Stimulated activated CD4-positive, alpha-beta T cell treated with anti-CD3 and anti-CD28 coated beads, Interleukin-2, amount 100 ng/mL, for 24 hours (primary cell): ENCODE measurements at places on chromosomes 16 and 17.

DNA sequence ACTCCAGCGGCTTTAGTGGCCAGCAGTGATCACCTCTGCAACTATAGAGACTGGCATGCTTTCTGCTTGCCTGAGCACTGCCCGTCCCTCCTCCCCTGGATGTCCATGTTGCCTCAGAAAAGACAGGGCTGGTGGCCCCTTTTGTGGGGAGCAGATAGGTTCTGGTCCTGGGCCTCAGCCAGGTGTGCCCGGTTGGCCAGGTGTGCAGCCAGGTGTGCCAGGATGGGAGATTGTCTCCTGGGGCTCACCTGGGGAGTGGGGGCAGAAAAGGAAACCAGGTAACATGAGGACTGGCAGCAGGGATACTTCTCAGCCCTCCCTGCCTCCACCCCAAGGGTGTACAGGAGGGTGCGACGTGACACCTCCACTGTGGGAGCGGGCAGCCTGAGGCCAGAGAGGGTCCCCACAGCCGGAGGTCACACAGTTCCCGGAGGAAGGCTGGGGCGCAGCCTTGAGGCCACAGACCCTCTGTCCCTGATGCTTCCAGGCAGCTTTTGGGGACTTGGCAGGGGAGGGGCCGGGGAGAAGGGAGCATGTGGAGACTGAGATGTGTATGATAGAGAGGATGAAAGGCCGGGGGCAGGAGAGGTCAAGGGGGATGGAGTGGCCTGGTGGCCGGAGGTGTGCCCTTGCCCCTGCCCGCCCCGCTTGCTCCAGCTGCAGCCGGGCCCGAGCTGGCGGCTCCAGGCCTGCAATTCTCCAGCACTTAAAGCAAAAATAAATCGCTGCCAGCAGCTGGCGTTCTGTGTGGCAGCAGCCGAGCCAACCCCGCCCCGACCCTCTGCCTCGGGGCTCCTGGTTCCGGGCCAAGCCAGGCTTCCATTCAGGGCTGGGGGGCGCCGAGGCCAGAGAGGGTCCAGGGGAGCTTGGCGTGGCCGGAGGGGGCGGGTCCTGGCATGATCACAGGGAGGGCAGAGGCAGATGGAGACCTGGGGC is 6.7 kb downstream of the KCNJ12 start:
- no peak for DNase-seq

DNA sequence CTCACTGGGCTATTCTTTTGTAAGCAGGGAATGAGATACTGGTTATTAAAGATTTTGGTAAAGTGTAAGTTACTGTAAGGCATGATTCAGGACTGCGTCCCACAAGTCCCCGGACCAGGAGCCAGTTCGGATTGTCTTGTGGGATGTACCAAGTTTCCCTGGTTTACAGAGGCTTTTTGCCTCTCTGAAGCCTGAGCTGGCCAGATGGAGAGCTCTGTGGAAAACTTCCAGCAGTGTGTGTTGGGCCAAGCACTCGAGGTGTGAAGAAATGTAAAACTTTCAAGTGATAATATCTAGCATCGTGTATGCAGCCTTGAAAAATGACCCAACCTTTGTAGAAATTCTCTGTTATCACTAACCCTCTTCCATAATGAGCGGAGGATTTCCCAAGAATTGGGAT is 2.4 kb downstream of the EPN2 start:
- no peak for DNase-seq

DNA sequence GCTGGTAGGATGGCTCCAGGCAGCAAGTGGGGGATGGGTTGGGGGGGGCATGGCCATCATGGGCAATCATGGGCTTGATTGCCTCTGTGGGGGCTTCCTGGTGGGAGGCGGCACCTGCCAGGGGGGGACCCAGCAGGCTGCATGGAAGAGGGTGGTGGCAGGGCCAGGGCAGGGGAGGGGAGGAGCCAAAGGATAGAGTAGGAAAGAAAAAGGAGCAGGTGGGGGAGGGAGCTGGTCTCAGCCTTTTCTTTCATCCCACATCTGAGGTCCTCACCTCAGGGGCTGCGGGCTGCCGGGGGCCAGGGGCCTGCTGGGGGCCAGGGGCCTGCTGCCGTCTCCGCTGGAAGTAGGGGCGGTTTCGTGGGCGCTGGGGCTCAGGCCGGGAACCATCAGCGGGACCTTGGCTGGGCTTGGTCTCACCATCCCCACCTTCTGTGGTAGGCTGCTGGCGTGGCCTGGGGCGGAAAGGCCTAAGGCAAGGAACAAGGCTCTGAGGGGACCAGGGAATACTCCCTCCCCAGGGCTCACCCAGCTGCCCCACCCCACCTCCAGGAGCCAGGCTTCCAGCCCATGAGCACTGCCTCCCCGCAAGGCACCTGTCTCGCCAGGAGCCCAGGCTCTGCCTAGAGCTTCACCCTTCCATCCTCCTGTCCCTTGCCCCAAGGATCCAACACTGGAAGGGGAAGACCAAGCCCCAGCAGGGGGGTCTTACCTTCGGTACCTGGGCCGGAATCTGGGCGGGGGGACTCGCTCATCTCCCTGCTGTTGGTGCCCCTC is 5.0 kb downstream of the YBX2 start:
- DNase-seq = no peak

GRCh38 chr16:85622683-85623082 is 9.6 kb downstream of the GSE1 start:
- DNase-seq = no peak

DNA sequence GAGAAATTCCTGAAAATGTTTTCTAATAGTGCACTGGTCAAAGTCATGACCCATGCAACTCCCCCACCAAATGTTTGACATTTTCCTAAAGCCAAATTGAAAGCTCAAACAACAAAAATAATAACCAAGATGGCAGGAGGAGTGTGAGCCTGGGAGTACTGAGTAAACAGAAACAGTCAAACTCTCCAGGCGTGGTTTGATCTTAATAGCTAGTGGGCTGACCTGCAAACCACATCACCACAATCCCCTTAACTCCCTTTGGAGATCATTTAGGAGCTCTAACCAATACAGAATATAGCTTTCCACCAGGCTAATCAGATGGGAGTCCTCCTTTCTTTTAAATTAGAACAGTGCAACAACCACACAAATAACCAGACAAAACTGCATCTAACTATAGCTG is 19.2 kb upstream of the MEIOC start:
- no peak for DNase-seq

DNA sequence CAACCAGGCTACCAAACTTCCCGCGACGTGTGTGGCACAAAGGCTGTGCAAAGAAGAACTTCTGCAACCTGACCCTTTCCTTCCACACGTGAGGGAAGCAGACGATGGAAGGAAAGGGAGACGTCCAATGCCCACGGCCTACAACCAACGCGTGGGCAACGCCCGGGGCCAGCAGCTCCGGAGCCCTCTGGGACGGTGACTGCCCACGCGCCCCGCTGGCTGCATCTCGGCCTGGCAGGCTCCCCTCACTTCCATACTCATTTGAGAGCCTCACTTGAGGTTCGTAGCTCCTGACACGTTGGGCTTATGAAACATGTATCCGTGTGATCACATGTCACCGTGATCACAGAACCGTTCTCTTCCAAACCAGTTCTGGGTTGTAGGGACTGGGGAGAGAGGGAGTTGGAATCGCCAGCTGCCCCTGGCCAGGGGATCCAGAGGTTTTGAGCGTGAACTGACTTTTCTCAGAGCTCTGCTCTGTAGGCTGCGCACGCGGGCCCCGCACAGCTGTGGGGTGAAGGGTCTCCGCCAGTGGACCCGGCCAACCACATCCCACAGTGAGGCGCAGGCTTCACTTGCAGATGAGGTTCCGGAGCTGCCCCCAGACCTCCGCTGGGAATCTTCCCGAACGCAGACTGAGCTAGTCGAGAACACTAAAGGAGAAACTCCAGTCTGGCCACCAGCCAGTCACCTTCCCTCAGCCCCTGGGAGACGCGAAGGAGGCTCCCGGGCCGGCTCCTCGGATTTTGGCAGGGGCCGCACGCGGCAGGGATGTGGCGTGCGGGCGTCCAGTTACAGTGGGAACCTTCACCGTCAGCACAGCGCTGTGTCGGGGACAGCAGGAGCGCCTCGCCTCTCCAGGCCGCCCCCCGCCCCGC is 1.0 kb downstream of the LMF1 start:
- no peak for DNase-seq

DNA sequence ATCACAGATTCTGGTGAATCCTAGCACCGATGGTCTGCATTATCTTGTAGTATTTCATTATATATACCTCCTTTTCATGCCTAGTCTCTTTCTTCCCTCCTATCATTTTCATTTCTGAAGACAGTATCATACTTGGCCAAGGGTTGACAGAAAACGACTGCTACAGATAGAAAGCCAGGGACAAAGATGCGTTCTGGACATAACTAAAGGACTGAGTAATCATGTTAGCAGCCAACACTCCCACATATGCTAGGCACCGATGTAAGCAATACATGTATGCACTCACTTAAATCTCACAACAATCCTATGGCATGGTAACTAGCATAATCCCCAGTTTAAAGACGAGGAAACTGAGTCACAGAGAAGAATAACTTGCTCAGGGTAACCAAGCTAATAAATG is 22.9 kb downstream of the RDM1 start:
- DNase-seq = no peak

DNA sequence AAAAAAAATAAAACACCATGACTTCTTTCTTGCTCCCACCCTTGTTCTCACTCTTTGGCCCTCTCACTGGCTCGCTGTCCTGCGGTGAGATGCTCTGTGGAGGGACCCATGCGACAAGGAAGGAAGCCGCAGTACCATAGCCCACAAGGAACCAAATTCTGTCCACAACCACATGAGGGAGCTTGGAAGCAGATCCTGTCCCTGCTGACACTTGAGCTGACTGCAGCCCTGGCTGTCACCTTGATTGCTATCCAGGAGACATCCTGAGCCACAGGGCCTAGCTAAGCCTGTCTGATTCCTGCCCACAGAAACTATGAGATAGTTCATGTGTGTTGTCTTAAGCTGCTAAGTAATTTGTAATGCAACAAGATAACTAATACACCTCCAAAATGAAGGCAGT is 4.8 kb upstream of the MT2A start:
- DNase-seq = no peak

DNA sequence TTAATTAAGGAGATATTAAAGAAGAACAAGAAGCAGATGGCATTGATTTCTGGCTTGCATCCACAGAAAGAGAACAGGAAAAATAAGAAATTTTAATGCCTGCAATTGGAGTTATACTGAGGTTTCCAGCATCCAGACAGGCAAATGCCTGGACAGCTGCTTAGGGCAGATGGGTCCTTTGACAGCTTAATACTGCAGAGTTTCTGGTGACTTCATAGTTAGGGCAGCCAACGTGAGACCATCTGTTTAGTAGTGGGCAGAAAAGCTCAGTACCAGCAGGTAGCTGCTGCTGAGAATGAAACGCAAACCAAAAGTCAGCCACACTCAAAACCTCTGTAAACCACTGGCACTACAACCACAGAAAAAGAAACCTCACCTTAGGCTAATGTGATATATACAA is 109.8 kb downstream of the CDK5R1 start:
- no peak for DNase-seq

- no peak for DNase-seq
These were observed 45.2 kb upstream of the BCAR1 start for GRCh38 chr16:75296606-75297005.

DNA sequence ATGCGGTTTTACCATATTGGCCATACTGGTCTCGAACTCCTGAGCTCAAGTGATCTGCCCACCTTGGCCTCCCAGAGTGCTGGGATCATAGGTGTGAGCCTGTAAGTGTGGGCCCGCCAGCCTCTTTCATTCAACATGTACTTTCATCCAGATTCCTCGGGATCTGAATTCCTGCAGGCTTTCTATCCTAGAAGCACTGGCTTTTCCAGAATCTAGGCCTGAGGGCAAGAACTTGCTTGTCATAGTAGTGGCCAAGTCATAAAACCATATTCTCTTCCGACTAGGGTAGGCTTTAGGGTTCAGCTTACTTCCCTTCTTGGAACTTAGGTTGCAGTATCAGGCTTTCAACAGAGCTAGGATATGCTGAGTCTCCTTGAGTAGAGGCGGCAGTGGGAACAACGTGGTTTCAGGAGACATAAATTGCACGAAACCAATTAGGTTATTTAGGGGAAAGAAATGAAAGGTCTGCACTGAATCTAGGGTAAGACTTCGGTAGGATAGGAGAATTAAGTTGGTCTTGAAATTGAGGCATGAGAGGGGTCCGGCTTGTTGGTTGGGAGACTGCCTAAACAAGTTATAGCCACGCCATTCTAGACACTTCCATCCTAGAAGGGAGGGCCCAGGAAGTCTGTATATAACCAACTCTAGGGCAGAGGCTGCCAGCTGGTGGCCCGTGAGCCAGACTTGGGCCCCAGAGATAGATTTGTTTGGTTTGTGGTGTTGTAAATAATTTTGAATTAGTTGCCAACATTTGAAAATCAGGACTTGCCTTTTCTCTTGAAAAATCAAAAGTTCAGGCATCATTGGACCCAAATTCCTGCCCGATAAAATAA is 15.6 kb downstream of the SLC7A6 start:
- DNase-seq = no peak

DNA sequence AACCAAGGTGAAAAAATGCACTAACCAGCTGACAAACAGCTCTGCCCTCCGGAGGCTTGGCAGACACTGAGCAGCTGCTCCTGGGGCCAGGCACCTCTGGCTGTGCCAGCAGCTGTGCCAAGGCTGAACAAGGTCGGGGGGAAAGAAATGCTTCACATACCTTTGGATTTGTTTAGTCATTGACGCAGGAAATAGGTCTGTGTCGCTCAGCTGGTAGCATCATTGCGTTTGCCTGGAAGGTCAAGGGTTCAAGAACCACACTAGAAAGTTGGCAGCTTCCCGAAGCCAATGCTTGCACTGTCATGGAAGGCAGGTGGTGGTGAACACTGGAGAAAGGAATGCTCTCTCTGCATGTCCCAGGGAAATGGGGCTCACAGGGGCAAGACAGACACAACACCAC is 63.5 kb downstream of the PCTP start:
- DNase-seq = no peak

GRCh38 chr17:76501018-76501826 is at the start of gene RHBDF2:
RHBDF2 (minus strand) TSS chr17:76501423; CDS start chr17:76481524, 19,899 bp downstream.
- DNase-seq = peak; percentile 98

DNA sequence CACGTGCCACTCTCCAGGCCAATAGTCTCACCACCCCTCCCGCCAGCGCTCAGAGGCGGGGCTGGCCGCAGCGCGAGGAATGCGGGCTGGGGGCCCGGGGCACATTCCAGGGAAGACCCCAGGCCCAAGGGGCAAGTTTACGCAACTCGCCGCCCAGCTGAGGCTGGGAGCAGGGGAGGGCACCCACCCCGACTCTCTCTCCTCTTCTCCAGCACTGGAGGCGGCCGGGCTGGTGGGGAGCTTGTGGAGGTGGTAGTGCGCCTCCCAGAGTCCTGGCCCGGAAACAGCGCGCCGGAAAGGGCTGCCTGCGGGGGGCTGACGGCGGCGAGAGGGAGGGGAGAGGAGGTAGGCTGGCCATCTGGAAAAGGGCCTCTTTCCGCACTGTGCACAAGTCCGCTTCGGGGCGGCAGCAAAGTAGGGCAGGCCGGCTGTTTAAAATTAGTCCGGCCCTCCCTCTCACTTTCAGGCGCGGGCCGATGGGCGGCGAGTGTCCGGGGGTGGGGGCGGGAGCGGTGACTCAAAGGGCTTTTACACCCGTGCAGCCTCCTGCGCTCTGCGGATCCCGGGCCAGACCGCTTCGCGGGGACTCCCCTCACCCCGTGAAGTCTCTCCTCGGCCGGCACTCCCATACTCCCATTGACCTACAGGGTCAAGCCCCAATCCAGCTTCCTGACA is 1.1 kb downstream of the FHOD1 start:
- DNase-seq = peak; percentile 68

- DNase-seq = no peak
These were observed 149.5 kb upstream of the HS3ST4 start for GRCh38 chr16:25542306-25542705.

- no peak for DNase-seq
These were observed 37.6 kb upstream of the ABCC11 start for GRCh38 chr16:48284772-48285409.

GRCh38 chr17:65930140-65930730 is 261.7 kb downstream of the CEP112 start:
- DNase-seq = no peak

GRCh38 chr16:58196898-58197313 is 1.0 kb downstream of the CSNK2A2 start:
- DNase-seq = no peak
